ENCODE measurements at places on chromosomes 11 and 22.

DNA sequence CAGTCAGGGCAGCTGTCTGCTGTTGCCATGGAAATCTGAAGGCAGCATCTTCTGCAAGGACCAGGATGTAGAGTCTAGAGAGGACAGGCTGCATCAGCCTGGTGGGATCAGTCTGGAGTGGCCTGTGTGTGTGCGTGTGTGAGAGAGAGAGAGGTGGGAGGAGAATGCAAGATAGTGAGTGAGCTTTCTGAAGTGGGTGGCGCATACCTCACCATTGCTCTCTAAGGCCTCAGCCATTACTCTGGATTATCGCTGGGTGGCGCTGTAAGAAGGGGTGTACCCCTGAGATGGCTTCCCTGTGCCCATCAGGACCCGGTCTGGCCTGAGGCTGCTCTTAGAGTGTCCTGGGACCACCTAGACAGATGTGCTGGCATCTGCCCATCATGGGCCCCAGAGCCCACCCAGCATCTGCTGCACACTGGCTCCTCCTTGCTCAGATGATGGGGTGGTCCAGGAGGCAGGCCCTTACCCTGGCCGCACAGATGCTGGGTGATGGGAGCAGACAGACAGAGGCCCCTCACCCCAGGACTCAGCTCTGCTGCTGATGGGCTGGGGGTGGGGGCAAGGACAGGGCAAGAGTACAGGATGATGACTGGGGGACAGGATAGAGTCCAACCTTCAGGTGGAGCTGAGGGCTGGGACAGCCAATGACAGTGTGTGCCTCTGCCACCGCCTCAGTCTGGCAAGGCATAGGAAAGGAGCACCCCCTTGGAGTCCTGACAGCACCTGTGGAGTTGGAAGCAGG, 25.7 kb upstream of the TUB start:
- no peak for DNase-seq

GRCh38 chr11:131033151-131033651, 116.9 kb upstream of the SNX19 start:
- DNase-seq = no peak

DNA sequence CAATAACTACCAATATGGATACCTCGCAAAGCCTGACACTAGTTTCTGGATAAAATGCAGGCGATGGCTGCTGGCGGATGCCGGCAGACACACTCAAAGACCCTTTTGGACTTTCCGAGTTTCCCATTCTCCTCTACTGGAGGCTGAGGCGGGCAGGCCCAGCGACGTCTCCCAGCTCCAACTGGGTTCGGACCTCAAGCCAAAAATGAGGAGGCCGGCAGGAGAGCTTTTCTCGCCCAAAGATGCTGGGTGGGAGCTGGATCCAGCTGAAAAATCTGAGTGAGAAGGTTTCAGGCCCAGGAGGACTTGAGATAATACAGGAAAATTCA, 428 bp upstream of the FEZ1 start:
- no peak for DNase-seq

GRCh38 chr11:68825571-68825970, 16.1 kb downstream of the CPT1A start:
- peak; percentile 24 for DNase-seq

DNA sequence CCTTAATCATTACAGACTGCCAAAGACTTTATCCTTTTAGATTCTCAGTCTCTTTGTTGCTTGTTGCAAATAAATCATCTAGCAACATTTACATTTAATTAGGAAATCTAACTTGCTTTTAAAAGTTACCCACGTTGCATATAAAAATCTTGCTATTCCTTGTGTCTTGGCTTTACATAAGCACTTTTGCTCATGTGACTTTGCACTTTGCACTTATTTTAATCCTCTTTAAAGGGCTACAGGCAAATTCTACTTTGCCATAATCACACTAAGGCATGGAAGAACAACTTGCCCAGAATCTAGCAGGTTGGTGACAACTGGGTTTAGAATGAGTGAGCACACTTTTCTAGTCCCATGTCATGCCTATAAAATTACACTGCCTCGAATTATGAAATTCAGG, 25.9 kb downstream of the PRRG4 start:
- DNase-seq = no peak

DNA sequence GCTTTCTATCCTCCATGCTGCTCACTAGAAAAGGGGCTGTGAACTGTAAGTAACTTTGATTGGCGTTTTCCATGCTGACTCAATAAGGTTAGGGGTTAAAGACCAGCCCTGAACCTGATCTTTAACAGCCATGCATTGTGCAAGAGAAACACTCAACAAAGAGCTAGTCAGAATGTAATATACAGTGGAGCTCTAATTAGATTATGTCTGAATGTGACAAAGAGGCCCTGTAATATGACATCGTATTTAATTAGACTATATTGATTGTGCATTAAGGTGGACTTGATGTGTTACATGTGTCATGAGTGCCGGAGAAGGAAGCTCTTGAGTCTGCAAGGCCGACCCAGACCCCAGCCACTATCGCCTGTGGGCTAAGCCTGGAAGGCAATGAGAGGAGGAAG, 70.5 kb downstream of the PKNOX2 start:
- DNase-seq = no peak

DNA sequence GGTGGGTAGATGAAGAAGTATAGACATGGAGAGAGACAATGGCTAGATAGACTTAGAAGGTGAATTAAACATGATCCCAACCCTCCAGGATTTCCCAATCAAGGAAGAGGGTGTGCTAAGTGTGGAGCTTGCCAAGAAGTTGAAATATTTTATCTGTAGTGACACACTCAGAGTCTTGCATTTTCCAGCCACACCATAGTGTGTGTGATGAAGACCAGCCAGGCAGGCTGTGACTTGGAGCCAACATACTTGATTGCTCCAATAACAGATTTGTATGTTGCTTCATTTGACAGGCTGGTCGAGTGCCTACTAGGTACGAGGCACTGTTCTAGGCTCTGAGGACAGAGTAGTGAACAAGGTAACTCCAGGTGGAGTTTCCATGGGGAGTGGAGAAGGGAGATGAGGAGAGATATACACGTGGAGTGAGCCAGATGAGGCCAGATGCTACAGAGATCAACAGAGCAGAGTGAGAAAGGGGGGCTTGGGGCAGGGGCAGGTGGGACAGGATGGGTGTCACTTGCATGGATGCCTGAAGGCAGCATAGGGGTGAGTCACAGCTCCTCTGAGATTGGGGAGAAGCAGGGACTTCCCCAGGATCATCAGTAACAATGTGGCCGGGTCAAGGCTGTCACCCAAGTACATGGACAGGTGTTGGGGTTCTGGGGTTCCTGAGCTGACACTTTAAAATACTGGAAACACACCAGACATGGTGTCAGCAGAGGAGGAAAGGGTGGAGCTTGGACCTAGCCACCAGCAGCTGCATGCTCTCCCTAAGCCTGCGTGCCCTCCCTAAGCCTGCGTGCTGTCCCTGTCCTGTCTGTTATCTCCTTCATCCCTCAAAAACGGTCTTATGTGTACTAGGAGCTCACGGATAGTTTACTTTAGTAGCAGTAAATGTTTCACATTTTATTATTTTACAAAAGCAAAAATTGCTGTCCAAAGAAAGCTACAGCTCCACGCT, 23.6 kb downstream of the PDGFB start:
- no peak for DNase-seq

DNA sequence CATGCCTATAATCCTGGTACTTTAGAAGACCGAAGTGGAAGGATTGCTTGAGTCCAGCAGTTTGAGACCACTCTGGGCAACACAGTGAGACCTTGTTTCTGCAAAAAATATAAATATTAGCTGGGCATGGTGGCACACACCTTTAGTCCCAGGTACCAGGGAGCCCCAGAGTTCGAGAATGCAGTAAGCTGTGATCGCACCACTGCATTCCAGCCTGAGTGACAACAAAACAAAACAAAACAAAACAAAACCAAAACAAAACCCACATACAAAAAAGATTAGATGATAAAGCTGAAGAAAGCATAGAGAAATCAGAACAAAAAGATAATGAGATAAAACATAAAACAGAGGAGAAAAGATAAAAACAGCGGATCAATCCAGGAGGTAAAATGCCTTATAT, 62.1 kb downstream of the TCF20 start:
- no peak for DNase-seq

DNA sequence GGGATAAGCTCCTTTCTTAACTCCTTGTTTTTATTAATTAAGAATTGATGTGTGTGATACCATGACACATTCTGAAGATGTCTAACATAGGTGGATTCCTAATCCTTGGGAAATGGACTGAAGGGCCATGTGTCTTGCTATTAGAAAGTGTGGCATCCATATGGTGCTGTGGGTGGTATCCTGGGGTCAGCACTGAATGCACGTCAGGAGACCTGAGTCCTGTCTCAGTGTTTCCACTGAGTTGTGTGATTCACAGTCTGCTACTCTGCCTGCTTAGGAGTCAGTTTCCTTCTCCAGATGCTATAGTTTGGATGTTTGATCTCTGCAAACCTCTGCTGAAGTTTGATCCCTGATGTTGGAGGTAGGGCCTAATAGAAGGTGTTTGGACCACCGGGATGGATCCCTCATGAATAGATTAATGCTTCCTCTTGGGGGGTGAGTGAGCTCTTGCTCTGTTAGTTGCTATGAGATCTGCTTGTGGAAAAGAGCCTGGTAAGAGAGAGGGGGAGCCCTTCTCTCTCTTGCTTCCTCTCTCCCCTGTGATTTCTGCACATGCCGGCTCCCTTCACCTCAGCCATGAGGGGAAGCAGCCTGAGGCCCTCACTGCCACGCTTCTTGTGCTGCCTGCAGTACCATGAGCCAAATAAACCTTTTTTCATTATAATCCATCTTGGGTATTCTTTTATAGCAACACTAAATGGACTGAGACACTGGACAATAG, 666.5 kb downstream of the NTM start:
- no peak for DNase-seq

DNA sequence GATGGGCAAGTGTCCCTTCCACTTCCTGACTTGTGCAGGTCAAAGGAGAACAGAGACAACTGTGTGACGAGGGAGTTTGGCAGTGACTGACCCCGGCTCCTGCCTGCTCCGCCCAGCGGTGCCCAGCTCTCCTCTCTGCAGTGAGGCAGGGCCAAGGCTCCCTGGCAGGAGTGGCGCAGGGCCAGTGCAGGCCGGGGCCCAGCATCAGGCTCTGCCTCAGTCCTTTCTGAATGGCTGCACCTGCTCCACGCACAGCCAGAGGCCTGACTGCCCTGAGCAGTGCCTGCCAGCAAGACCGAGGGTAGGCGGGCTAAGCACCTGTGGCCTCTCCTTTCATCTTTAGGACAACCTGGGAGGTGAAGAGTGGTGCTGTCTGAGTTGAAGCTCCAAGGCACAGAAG, 54.2 kb downstream of the WT1 start:
- no peak for DNase-seq

DNA sequence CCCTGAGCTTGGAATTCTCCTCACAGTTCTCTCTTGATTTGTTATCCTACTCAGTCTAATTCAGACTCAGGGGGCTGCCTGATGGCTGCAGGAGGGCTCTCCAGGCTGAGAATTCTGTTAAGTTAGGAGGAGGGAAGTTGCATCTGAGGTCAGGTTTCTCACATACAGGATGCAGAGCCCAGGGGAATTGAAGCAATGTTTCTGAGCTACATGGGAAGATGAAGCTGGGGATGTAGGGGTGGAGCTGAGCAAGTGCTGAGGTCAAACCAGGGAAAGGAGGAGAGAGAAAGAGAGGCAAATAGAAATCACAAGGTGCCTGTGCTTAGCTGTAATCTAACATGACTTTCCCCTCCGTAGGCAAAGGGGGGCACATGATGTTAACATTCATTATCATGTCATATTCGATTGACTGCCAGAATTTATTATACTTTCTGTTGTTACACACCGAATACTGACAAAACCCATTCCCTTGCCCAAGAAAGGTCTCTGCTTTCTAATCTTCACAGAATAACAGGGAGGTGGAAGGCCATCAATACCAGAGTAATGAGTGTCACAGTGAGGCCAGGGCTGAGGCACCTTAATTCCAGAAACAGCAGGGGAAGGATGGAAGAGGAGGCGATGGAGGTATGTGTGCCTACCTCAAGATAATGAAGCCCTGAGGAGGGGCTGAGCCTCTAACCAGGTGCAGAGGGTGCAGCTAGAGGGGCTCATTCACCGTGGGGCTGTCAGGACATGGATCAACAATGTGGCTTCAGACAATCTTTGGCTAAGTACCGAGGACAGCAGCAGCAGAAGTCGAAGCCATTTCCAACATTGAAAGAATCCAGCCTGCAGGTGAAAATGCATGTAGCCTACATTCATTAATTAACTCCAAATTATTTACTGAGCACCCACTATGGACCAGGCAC, 205.4 kb upstream of the SNX19 start:
- DNase-seq = no peak

All from effector CD8-positive, alpha-beta T cell (primary cell).